ENCODE measurements at places on chromosomes 4 and X. TPM values are rescaled to one million over a fixed set of nuclear protein-coding genes. Genes with fewer than 3 reads are reported as not detected.

DNA sequence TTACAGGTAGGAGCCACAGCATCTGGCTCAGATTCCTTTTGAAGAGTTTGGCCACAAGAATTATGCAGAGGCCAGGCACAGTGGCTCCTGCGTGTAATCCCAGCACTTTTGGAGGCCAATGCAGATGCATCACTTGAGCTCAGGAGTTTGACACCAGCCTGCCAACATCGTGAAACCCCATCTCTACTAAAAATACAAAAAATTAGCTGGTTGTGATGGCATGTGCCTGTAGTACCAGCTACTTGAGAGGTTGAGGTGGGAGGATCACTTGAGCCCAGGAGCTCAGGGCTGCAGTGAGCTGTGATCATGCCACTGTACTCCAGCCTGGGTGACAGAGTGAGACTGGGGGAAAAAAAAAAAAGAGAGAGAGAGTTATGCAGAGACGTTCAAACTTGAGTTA is 53.0 kb downstream of the MID1IP1 start:
- H3K27me3 ChIP-seq, result peaks cover 2% of the 10 kb centered on the region
- no peaks in the 10 kb centered on the region for H3K36me3 ChIP-seq
- H3K4me1 ChIP-seq, result no peaks in the 10 kb centered on the region
- DNase-seq, result no peak
- H3K4me3 ChIP-seq, result no peak overlapping the region

GRCh38 chr4:40254608-40255392 is 58.0 kb downstream of the RHOH start:
- no peak overlapping the region for H3K4me3 ChIP-seq
- peak; percentile 48 for DNase-seq
- no peaks in the 10 kb centered on the region for H3K27me3 ChIP-seq
- peaks cover 9% of the 10 kb centered on the region for H3K4me1 ChIP-seq
- no peaks in the 10 kb centered on the region for H3K36me3 ChIP-seq
- no peak overlapping the region for H3K27ac ChIP-seq

DCLK2 gene
- 11.3 TPM for total RNA-seq

SCML2 gene
- total RNA-seq, result 1.7 TPM

FGB gene
- total RNA-seq, result not detected

Data from IMR-90 (cell line).